Activated CD4-positive, CD25-positive, alpha-beta regulatory T cell (primary cell): ENCODE measurements at places on chromosomes 1 and 21.

GRCh38 chr1:176515310-176515709 is 52.3 kb downstream of the PAPPA2 start:
- DNase-seq: no peak

GRCh38 chr1:116826818-116827606 is 72.8 kb downstream of the CD2 start:
- no peak for DNase-seq

DNA sequence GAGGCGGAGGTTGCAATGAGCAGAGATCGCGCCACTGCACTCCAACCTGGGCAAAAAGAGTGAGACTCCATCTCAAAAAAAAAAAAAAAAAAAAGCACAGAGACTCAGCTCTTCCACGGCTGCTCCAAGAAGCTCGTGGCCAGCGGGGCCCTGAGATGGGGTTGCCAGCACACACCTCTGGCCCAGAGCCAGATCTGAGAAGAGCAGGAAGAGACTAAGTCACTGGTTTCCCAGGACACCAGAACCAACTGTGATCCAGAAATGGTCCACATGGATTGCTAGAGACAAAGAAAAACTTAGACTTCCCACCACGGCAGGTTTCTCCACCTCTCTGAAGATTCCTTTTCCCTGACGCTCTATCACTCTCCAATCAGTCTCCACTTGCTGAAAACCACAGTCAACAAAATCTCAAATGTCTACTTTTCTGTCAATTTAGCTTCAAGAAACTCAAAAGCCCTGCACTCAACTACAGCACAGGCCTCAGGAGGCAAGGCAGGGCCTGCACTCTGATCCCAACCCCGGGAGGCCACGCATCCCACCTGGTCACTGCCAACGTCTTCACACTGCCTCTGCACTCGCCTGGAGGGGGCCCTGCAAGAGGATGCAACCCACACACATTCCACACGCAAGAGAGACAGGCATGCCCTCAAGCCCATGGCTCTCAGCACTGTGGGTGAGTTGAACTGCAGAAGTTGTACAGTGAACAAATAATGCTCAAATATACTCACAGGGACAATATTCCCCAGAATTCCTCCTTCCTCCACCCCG is 79.0 kb downstream of the NPHP4 start:
- no peak for DNase-seq

- DNase-seq: no peak
Measured at GRCh38 chr1:205536759-205537361, 32.4 kb downstream of the CDK18 start.

DNA sequence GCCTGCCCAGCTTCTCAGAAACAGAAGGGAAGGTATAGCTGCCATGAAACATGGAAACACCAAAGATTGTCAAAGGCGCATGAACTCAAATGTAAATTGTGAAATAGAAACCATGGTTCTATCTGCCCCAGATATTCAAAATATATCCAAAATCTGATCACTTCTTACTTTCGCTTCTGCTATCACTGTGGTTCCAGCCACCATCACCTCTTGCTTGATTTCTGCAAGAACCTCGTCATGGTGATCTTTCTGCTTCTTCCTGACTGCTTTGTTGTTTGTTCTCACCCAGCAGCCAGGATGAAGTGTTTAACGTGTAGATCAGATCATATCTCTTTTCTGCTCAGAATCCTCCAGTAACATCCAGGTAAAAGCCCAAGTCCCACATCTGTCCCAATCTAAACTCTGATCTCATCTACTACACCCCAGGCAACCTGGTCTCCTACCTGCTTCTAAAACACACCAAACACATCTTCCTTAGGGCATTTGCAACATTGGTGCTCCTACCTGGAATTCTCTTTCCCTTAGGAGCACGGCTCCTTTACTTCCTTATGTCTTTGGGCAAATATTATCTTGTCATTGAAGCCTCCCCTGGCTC is 10.5 kb upstream of the LMO4 start:
- DNase-seq: no peak

GRCh38 chr1:97007840-97008604 is 286.4 kb downstream of the PTBP2 start:
- DNase-seq: no peak

- no peak for DNase-seq
Measured at GRCh38 chr21:45935628-45936027, 45.9 kb upstream of the COL6A1 start.

DNA sequence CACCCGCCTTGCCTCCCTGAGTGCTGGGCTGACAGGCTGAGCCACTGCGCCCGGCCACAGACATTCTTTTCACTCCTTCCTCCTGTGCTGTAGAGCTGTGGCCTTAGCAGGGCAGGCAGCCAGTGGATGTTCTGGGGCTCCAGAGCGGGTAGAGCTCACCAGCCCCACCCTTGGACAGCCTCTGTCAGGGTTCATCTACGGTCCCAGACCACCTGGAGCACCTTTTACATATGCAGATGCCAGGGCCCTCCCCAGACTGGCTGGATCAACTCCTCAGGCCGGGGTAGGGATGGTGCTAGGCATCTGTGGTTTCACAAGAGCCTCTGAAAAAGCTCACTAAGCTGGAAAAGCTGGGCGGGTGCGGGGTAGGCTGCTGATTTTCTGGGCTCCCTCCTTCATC is 4.6 kb downstream of the ATP13A2 start:
- DNase-seq: no peak
